ENCODE measurements at places on chromosomes 13 and 19.
A peak's percentile ranks its signal among the peaks of the same experiment; 100 is the strongest.

GRCh38 chr19:3692141-3693024 is 7.9 kb downstream of the PIP5K1C start:
- no peak overlapping the region for H3K27ac ChIP-seq
- no peaks in the 10 kb centered on the region for H3K27me3 ChIP-seq
- peaks cover 5% of the 10 kb centered on the region for H3K4me1 ChIP-seq
- no peak for DNase-seq
- H3K4me3 ChIP-seq: no peak overlapping the region
- H3K36me3 ChIP-seq: no peaks in the 10 kb centered on the region

DNA sequence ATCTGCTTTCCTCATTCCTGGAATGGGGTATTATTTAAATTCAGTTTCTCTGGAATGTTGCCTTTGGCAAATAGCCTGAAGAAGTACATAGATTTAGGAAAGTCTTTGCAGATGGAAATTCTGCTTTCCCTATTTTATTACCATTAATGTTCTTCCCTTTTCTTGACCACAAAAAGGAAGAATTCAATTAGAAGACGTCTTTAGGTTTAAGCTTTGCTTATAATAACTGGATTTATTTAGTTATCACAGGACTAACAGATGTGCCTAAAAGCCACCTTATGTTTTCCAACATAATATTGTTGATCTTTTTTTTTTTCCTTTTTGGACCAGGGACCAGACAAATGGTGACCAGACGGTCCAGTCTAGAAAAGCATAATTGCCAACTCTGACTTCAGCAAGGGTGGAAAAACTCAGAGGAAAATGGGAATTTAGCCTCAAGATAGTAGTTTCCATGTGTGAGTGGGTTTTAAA is 210.1 kb upstream of the SPRY2 start:
- no peak overlapping the region for H3K4me3 ChIP-seq
- no peak overlapping the region for H3K27ac ChIP-seq
- H3K36me3 ChIP-seq: no peaks in the 10 kb centered on the region
- no peaks in the 10 kb centered on the region for H3K27me3 ChIP-seq
- DNase-seq: no peak

DNA sequence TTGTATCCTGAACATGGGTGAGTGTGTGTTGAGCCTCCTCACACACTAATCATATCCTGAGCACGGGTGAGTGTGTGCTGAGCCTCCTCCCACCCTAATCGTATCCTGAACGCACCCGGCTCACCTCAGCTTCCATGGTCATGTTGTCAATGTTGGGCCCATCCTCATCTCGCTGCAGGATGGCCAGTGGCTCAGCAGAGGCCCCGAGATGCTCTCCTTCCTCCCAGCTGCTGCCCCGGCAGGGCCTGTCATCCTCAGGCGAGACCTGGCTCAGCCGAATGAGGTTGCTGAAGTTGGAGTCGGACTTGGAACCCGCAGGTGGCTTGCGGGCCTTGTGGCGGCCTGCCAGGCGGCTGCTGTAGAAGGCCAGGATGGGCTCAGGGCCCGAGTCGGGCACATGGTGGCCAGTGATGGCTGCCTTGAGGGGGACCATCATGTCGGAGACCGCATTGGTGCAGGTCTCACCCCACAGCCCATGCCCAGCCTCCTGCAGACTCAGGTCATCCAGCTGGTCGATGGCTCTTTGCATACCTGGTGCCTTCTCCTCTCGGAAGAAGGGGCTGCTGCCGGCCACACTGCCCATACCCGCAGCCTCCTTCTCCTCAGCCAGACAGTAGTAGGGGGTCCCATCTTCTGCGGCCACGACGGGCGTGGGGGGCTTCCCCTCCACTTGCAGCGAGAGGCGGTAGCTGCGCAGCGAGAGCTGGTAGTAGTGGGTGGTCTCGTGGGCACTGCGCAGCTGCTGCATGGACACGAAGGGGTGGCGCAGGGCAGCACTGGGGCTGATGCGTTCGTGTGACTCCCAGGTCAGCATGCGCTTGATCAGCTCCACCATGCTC is 9.6 kb downstream of the HIPK4 start:
- H3K4me1 ChIP-seq: no peaks in the 10 kb centered on the region

GRCh38 chr13:96781141-96781540 is 213.1 kb downstream of the OXGR1 start:
- DNase-seq: no peak
- H3K27me3 ChIP-seq: no peaks in the 10 kb centered on the region
- no peak overlapping the region for H3K27ac ChIP-seq
- H3K4me3 ChIP-seq: no peak overlapping the region
- H3K4me1 ChIP-seq: peaks cover 9% of the 10 kb centered on the region
- H3K36me3 ChIP-seq: no peaks in the 10 kb centered on the region

- no peak overlapping the region for H3K4me3 ChIP-seq
- DNase-seq: no peak
- no peaks in the 10 kb centered on the region for H3K27me3 ChIP-seq
Measured at GRCh38 chr13:71964491-71965100, 97.6 kb upstream of the DACH1 start.

GRCh38 chr13:114090476-114090875 is 41.9 kb downstream of the RASA3 start:
- no peak overlapping the region for H3K27ac ChIP-seq
- no peaks in the 10 kb centered on the region for H3K27me3 ChIP-seq
- no peaks in the 10 kb centered on the region for H3K36me3 ChIP-seq
- no peaks in the 10 kb centered on the region for H3K4me1 ChIP-seq

- H3K27ac ChIP-seq: peak overlapping the region; percentile 3
- no peak overlapping the region for H3K4me3 ChIP-seq
- no peaks in the 10 kb centered on the region for H3K27me3 ChIP-seq
Measured at GRCh38 chr13:71621174-71622124, 245.6 kb downstream of the DACH1 start.

DNA sequence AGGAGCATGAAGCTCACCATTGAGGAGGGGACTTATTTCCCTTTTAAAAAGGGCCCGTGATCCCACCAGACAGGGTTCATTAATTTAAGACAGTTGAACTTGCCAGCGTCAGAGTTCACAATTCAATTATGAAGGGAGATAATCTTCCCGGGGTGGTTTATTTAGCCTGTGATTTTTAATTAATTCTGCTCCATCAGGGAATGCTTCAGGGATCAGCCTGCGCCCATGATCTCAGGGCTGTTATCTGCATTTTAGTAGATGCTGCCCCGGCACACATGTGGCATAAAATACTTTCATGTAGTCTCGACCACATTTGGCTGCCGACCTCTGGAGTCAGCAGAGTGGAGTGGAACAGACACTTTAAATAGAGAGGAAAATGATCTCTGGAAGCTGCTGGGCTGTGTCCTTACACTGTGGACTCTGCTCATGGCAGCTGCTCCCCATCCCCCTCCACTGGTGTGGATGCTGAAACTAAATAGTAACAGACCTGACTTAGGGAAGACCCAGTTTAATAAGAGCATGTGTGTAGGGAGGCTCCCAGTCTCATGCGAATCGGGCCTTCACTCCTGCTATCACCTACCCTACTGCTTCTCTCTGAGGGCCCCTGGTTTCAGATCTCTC is 256.9 kb downstream of the TEX29 start:
- no peak overlapping the region for H3K27ac ChIP-seq
- H3K27me3 ChIP-seq: no peaks in the 10 kb centered on the region
- H3K36me3 ChIP-seq: no peaks in the 10 kb centered on the region
- H3K4me3 ChIP-seq: no peak overlapping the region
- H3K4me1 ChIP-seq: no peaks in the 10 kb centered on the region
- no peak for DNase-seq

Data from cardiac muscle cell (in vitro differentiated cells and primary cell).